ENCODE measurements at places on chromosomes 4 and X.

DNA sequence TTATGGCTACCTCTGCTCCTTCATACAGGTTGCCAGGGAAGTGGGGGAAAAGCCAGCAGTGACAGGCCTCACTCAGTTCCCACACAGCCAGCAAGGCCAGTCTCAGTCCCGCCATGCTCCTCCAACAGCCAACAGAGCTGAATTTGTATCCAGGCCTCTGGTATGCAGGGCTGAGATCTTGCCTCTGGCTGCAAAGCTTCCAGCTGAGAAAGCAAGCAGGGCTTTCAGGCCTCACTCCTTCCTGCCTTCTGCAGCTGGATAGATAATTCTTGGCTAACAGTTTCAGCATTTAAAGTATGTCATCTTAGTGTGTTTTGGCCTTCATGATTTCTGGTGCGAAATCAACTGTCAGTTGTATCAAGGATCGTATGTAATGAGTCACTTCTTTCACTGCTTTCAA is 103.6 kb downstream of the GNL3L start:
- DNase-seq = peak; percentile 42

GRCh38 chr4:109131559-109131958 is 170.9 kb downstream of the COL25A1 start:
- no peak for DNase-seq

- no peak for DNase-seq
These were observed 3.7 kb downstream of the CRMP1 start for GRCh38 chr4:5889002-5889696.

- DNase-seq = peak; percentile 61
These were observed 16.7 kb upstream of the RBM41 start for GRCh38 chrX:107135049-107135964.

- peak; percentile 8 for DNase-seq
These were observed 84.0 kb downstream of the PHKA2 start for GRCh38 chrX:18899796-18900380.

DNA sequence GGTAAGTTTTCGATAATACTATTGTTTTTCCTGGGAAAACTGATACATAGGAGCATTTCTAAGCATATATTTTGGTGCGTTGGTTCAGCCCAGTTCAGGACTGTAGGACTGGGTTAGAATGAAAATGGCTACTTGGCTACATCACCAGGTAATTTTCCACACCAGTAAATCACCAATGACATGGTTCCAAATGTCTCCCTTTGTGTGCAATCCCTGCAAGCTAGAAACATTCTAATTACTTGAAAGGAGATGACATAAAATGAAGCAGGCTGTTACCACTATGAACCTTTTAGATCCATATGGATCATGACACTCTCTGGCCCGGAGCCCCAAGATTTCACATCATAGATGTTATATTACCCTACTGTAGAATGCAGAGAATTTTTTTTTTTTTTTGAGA is 577.4 kb upstream of the FTHL17 start:
- DNase-seq = no peak

All from astrocyte of the spinal cord (primary cell).